Activated T-cell treated with anti-CD3 and anti-CD28 coated beads, Interleukin-2, amount 50 U/mL, for 1 hour (primary cell): ENCODE measurements at places on chromosomes 16 and 17.

DNA sequence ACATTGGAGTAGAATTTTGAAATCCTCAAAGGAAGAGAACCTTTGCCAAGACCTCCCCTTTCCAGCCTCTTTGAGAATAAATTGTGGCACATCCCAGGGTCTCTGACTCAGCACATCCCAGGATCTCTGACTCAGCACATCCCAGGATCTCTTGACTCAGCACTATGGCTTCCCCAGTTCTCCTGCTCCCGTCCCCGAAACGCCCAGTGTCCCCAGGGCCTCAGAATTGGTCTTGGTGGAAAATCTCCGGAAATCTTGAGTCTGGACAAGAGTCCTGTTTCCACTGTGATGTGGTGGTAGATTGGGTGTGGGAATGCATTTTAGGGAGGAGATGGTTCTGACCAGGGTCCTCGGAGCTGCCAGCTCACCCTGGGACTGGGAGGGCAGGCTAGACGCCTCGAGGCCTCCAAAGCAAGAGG, 19.2 kb downstream of the PLXDC1 start:
- no peak for DNase-seq

- no peak for DNase-seq
Measured at GRCh38 chr17:62902531-62903220, 63.4 kb upstream of the TANC2 start.

- DNase-seq = peak; percentile 59
Measured at GRCh38 chr16:11253009-11253994, 2.7 kb downstream of the SOCS1 start.

DNA sequence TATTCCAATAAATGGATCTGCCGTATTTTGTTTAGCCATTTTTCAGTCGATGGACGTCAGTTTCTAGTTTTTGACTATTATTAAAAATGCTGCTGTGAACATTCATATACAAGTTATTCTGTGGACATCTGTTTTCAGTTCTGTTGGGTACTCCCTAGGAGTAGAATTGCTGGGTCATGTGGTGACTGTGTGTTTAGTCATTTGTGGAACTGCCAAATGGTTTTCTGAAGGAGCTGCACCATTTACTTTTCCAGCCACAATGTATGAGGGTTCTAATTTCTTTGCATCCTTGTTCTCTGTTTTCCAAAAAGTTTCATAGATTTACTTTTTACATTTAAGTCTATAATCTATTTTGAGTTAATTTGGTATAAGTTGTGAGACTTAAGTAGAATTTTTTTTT, 29.5 kb downstream of the CYLD start:
- DNase-seq = no peak

DNA sequence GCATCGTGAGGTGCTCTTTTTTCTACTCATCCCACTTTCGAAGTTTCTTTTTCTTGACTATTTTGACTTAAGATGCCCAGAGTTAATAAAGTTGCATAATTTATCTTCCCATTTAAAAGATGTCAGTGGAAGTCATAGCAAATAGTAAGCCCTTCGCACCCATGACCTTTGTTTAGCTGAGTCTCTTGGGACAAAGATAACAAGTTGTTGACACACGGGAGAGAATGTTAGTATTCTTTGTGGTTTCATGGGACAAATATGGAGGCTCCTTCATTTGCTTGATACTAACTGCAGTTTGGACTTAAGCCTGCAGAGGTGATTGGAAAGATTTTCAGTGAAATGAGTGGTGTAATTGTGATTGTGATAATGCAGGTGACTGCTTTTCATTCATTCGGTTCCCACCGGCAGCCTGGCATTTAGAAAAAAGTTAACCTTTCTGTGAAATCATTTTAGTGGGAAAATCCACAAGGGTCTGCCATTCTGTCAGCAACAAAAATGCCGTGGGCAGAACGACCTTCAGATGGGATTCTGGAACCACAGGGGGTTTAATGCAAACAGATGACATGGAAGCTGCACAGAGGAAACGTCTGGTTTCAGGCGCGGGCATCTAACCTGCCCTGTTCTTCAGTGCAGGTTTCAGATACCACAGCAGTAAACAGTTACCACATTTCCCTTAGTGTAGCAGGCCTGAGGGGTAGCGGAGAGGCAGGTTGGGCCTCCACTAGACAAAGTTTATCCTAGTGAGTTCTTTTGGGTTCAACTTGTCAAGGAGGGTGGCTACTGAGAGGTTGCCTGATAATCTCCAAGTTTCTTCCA, 123.0 kb downstream of the RPTOR start:
- no peak for DNase-seq

DNA sequence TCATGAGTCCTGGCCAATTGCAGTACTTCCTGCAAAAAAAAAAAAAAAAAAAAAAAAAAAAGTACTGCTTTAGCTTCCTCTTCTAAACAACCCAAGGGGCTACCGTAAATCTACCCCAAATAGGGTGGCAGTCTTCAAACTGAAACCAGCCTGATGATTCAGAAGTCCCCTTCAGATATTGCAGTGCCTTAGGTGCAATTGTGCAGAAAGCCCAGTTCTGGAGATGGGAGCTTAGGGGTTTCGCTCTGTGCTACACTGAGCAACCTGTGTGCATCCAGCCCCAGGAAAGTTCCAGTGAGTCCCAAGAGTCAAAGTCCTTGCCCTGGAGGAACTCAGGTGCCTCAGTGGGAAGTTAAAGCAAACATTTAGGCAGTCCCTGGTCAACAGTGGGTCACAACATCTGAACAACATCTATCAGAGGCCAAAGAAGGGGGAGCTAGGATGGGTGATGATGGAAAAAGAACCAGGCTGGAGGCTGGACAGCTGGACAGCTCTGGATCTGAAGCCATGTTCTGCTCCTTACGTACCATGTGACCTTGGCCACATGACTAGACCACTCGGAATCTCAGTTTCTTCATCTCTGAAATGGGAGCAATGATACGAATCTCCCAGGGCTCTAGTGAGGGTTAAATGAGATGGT, 6.7 kb upstream of the CIITA start:
- no peak for DNase-seq
